Calu3 (cell line): ENCODE measurements at places on chromosomes 13 and 19. TPM values are rescaled to one million over a fixed set of nuclear protein-coding genes. Genes with fewer than 3 reads are reported as not detected.

The ZNF418 gene
- total RNA-seq, result 2.1 and 2.3 TPM in 2 replicates

The AP1M2 gene
- total RNA-seq, result 73.7 and 77.9 TPM in 2 replicates

The FUZ gene
- 12.2 and 17.0 TPM in 2 replicates for total RNA-seq

The CNN1 gene
- not detected in 2 replicates for total RNA-seq

The AMER2 gene
- total RNA-seq, result not detected in 2 replicates

The KRTDAP gene
- total RNA-seq, result not detected in 2 replicates

The B3GNT8 gene
- 0.19 TPM in 1 of 2 replicates, not detected in the other for total RNA-seq

The S1PR4 gene
- total RNA-seq, result 0.37 TPM in 1 of 2 replicates, not detected in the other

The SELENOV gene
- not detected in 2 replicates for total RNA-seq

The CDC42EP5 gene
- 12.9 and 19.7 TPM in 2 replicates for total RNA-seq

GRCh38 chr13:19587635-19588300 lies 26.4 kb upstream of the TPTE2 start:
- peak; percentile 44 for DNase-seq

DNA sequence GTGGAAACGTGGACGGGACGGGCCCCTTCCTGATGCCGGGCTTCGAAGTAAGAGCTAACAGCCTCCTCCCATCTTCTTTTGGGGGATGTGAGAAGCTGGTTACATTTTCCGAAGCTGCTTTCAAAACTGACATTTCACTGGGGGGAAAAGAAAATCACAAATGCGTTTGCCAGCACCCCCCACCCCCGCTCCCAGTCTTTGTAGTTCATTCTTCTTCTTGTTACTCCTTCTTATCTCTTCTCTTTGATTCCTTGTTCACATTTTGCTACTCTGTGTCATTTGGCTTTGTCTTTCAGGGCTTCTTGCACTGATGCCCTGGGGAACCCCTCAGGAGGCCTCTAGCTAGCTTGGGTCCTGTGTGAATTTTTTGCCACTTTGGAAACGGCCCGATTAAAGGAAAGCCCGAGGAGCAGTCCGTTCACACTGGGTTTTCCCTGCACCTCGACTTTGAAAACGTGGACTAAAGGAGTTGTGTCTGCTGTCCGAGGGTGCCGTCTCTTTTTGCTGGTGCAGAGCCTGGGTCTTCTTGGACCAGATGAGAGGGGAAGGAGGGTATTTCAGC lies 1.3 kb downstream of the CARM1 start:
- DNase-seq, result no peak

- no peak for DNase-seq
These were observed 748 bp downstream of the LMNB2 start for GRCh38 chr19:2455851-2456570.

GRCh38 chr13:113552786-113553434 lies 31.6 kb upstream of the TFDP1 start:
- DNase-seq, result no peak

- no peak for DNase-seq
These were observed 50.6 kb downstream of the DPF1 start for GRCh38 chr19:38173291-38174041.

GRCh38 chr19:5026706-5027273 lies 57.9 kb downstream of the KDM4B start:
- no peak for DNase-seq

GRCh38 chr19:7874897-7875273 lies 695 bp upstream of the PRR36 start:
- DNase-seq, result no peak

- DNase-seq, result no peak
These were observed 415.6 kb downstream of the DCT start for GRCh38 chr13:94063848-94064247.

DNA sequence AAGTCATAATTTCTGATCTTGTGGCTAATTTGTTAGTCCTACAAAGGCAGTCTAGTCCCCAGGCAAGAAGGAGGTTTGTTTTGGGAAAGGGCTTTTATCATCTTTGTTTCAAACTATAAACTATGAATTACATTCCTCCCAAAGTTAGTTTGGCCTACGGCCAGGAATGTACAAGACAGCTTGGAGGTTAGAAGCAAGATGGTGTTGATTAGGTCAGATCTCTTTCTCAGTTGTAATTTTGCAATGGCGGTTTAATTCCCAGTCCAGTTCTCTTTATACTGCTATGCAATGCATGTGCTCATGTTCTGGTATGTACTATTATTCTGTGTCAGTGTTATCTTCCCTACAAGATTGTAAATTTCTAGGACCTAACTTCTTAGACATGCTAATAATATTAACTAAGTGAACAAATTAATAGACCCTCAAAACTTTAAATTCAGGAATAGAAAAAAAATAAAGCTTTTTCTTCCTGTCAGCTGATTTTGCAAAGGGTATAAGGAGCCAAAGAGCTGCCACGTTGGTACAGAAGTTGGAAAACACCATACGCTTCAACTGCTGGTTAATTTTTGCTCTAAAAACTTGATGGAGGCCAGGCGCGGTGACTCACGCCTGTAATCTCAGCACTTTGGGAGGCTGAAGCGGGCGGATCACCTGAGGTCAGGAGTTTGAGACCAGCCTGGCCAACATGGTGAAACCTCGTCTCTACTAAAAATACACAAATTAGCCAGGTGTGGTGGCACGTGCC lies 1.3 kb upstream of the DNAJC15 start:
- DNase-seq, result no peak

DNA sequence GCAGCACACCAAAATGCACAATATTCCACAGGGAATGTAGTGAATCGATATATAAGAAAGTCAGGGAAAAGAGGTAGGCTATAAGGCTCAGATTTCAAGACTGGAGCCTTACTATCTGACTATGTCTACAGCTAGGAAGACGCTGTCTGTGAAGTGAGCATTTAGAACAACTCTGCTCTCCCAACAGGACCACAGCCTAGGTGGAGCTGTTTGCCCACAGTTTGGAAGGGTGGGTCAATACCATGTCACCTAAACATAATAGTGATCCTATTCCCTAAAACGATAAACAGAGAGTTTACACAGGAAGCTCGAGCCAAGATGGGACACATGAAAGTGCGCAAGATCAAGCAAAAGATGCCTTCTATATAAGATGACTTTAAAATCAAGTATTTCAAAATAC lies 2486.0 kb upstream of the PCDH20 start:
- DNase-seq, result no peak

- no peak for DNase-seq
These were observed 1.1 kb downstream of the IGFLR1 start for GRCh38 chr19:35741203-35741515.

- DNase-seq, result no peak
These were observed 10.7 kb downstream of the DPRX start for GRCh38 chr19:53642381-53643099.

GRCh38 chr13:60431108-60431700 lies 34.2 kb downstream of the TDRD3 start:
- DNase-seq, result peak; percentile 0

- no peak for DNase-seq
These were observed 154.9 kb upstream of the KLF12 start for GRCh38 chr13:74289107-74289506.

GRCh38 chr19:18437491-18438330 lies at the start of gene ISYNA1:
ISYNA1 (minus strand) TSS chr19:18438133; CDS start chr19:18437979, 154 bp downstream.
- DNase-seq, result peak; percentile 45

- no peak for DNase-seq
These were observed 362.4 kb downstream of the KCTD12 start for GRCh38 chr13:76523740-76524340.

GRCh38 chr19:33275933-33276619 lies 26.3 kb downstream of the CEBPA start:
- DNase-seq, result no peak

DNA sequence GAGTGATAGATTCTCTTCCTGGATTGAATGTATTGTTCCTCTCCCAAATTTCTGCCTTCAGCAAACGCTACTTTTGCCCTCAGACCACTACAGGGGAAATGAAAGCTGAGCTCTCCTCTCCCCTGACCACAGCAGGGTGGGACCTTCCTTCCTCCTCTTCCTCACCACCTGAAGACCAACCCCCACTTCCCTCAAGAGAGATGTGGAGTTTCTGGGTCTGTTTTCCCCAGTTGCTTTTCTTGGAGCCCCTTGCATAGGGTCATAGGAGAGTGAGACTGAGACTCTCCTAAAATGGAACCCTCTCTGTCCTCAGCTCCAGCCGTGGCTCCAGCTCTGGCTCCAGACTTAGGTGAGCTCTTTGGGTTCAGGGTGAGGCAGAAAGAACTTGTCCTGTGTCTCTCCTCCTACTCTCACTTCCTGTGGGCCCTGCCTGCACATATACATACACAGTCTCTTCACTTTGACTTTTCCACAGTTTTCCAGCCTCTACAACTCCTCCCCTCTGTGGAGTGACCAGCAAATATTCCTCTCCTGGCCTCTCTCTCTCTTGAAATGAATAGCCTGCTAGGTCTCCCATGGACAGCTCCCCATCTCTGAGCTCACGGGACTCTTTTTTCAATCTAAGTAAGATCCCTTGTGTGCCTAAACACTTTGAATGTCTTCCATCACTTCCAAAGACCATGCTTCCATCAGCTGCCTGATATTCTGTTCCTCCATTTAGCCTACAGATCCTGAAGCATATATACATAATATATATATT lies 19.2 kb upstream of the ZNF175 start:
- no peak for DNase-seq

DNA sequence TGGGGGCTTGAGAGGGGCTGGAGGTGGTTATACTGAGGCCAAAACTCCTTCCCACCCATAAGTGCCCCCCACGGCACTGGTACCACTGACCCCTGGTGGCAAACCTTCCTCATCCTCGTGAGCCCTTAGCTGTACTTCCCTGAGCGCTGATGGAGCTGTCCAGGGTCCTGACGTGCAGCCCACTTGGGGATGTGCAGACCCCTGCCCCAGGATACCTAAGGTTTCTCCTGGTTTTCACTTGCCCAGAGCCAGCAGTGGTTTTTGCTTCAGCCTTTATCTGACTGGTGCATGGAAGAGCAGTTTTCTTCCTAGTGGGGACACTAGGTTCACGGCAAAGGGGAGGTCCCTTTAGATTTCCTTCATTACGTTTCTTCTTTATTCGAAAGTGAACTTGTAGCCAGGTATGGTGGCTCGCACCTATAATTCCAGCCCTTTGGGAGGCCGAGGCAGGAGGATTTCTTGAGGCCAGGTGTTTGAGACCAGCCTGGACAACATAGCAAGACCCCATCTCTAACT lies 28.7 kb upstream of the KCTD15 start:
- peak; percentile 52 for DNase-seq

DNA sequence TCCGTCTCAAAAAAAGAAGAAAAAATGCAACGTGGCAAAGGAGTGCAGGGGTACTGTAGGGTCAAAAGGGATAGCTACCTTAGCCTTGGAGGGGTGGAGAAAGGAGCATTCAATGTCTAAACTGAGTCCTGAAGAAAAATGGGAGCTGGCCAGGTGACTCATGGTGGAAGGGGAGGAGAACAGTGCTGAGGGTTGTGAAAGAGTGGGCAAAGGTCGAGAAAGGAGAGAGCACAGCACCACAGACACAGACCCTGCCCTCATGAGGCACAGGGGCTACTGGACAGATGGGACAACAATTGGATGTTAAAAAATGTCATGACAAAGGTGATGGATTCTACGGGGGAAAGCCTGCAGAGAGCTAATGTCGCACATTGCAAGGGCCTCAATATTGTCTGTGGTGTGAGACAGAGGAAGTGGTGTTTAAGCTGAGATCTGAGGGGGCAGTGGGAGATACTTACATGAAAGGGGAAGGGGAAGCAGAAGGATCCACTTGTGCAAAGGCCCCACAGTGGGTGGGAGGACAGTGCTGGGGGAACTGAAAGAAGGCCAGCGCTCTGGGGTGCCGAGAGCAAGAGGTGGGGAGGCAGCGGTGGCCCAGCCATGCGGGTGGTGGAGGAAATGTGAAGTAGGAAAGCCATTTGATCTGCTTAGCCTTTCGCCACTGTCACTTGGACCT lies 42.9 kb upstream of the URAD start:
- DNase-seq, result no peak

DNA sequence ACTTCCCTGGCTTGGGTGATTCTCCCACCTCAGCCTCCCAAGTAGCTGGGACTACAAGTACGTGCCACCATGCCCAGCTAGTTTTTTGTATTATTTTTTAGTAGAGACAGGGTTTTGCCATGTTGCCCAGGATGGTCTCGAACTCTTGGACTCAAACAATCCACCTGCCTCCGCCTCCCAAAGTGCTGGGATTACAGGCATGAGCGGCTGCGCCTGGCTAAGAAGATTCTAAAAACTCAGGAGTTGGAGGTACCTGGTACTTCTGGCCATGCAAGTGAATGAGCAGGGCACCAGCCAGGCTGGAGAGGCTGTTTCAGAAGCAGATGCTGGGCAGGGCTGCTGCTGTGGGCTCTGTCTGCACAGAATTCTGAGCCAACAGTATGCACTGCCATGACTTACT lies 6.1 kb downstream of the MZF1 start:
- no peak for DNase-seq

DNA sequence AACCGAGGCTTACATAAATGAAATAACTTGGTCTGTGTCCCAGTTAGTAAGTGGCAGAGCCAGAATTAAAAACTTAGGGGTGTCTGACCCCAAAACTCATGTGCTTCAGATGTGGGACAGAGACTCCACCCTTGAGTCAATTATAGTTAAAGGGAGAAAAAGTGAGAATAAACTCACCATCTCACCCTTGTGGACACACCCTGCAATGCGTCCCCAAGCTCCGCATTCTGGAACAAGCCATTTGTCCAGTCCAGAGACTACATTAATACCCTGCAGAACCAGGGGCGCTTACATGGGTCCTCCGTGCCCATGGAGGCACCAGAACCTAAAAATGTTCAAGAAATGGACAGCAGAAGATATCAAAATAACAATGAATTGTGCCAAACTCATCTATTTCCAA lies 207.0 kb upstream of the ZNF507 start:
- DNase-seq, result no peak

DNA sequence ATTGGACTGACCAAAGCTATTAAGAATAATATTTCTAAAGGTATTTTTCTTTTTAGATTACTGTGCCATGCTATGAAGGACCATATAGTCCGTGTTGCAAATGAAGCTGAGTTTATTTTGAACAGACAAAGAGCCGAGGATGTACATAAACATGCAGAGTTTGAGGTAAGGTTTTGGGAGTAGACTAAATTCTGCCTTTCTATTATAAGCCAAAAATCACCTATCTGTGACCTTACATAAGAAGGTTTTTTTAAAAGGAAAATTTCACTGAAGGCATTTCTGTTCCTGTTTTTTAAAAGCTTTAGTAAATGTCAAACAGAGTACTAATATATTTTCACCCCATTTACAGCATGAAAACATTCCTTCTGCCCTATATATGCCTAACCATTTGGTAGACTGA lies 127.4 kb downstream of the MAB21L1 start:
- no peak for DNase-seq

- DNase-seq, result no peak
These were observed 32.4 kb downstream of the ACTN4 start for GRCh38 chr19:38679839-38680238.

DNA sequence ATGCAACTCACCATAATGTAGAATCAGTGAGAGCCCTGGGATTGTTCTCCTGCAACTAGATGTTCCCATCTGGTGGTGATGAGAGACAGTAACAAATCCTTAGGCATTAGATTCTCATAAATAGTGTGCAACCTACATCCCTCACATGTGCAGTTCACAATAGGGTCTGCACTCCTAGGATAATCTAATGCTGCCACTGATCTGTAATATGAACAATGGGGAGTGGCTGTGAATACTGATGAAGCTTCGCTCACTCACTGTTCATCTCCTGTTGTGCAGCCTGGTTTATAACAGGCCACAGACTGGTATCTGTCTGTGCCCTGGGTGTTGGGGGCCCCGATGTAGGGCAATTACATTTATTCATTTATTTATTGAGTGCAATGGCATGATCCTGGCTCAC lies 86.9 kb downstream of the ZNF254 start:
- DNase-seq, result no peak
